ENCODE measurements at places on chromosomes 4 and X.

DNA sequence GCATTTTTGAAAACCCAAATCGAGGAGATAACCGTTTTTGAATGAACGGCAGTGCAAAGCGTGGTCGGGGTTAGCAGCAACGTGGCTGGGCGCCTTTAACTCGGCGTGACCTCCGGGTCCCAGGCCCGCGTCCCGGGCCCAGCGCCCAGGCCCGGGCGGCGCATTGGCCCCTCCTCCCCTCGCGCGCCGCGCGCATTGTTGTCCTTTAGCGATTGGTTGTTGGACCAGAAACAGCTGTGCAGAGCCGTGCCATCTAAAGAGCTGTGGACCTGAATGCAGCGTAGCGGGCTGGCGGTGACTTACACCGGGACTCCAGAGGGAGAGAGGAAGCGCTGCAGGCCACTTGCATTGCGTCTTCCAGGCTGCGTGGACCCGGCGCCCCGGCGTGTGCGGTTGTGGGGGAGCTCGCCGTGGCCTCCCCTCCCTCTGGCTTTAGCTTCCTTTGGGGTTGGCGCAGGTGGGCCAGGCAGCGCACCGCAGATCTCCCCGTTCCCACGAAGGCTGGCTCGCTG lies at the start of gene STOX2:
TSS of gene STOX2 (plus strand) at position 227 of the 512 bp plus-strand sequence. CDS start 1,484 bp downstream, outside the sequence.
- DNase-seq: peak; percentile 80

DNA sequence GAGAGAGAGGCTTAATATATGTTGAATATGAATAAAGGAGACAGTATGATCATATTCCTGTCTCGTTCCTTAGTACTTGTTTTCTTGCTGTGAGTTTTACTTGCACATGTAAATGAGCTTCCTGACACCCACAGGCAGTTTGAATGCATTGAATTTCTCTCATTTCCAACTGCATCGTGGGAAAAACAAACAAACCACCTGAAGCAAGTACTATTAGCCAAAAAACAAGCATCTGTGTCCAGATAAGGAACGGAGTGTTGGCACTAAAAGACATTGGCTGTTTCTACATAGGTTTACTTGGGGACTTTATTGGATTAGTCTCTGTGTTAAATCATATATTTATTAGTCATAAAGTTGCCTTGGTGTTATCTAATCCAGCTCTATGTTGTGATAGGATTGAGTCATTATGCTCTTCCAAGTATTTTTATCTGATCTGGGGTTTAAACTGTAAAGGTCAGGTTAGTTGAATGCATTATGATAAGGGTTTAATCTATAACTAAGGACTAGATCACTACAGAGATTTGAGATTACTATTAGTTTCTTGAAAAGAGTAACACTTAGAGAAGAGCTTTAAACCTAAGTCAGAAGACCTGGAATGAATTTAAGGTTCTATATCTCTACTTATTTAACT lies 339.0 kb upstream of the SPANXN4 start:
- DNase-seq: no peak

DNA sequence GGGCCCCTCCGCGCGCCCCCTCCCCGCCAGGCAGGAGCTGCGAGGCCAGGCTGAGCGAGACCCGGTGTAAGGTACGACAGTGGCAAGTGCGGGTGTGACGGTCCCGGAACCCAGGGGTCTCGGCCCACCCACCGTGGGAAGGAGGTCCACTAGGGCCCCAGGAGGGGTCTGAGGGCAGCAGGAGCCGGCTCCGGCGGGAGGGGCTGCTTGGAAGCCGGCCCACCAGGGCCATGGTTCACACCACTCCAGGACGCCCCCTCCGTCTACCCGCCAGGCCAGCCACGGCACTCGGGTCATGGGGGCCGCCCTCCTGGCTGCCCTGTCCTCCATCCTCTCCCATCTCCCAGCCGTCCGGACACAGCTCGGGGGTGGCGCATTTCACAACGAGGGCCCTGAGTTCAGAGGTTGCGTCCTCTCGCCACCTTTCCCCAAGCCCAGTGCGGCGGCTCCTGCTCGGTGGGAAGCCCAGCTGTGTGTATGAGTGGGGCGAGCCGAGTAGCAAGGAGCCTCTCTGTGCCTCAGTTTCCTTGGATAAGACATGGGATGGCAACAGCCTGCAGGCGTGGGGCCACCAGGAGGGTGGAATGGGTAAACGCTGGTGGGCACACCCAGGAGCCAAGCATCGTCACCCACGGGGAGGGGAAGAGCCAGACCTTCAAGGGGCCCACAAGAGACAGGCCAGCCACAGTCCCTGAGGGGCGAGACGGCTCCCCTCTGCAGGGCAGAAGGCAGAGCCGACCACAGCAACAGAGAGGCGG lies 81.3 kb downstream of the FAM53A start:
- DNase-seq: no peak

DNA sequence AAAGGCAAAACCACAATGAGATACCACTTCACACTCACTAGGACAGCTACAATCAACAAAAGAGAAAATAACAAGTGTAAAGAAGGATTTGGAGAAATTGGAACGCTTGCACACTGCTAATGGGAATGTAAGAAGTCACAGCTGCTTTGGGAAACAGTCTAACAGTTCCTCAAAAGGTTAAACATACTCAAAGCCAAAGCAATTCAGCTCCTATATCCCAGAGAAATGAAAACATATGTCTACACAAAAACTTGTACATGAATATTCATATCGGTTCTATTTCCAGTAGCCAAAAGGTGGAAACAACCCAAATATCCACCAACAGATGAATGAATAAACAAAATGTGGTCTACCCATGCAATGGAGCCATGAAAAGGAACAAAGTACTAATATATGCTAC lies 64.0 kb downstream of the TEC start:
- no peak for DNase-seq

DNA sequence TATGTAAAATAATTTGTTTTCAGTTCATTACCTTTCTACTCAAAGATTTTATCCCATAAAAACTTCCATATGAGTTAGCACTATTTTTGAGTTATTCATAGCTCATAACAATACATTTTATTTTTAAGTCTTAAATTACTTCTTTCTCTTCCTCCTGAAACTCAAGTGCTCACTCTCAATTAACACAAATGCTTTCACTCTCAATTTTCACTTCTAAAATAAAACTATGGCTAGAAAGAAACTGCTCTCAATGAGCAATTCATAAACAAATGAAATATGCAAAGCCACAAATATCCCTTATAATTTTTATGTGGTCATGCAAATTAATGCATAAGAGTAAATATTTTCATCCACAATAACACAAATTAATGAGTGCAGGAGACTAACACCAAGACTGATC lies 38.8 kb downstream of the MAML3 start:
- no peak for DNase-seq

GRCh38 chr4:59973492-59973891 lies 1226.6 kb upstream of the ADGRL3 start:
- DNase-seq: no peak

- peak; percentile 59 for DNase-seq
Measured at GRCh38 chr4:76305971-76306881, at the start of gene STBD1. STBD1 (plus strand) TSS chr4:76306733; CDS start chr4:76306770, 37 bp downstream.

- DNase-seq: peak; percentile 87
Measured at GRCh38 chr4:168631241-168632162, 134.7 kb downstream of the PALLD start.

GRCh38 chr4:126603825-126604224 lies 1028.9 kb upstream of the INTU start:
- no peak for DNase-seq

DNA sequence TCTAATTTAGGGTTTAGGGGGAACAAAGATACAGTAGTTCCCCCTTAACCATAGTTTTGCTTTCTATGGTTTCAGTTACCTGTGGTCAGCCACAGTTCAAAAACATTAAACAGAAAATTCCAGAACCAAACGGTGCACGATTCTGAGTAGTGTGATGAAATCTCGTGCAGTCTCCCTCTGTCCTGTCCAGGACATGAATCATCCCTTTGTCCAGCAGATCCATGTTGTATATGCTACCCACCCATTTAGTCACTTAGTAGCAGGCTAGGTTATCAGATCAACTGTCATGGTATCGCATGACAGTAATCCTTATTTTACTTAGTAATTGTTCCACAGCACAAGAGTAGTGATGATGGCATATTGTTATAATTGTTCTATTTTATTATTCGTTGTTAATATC lies 556.1 kb downstream of the IL1RAPL1 start:
- no peak for DNase-seq

DNA sequence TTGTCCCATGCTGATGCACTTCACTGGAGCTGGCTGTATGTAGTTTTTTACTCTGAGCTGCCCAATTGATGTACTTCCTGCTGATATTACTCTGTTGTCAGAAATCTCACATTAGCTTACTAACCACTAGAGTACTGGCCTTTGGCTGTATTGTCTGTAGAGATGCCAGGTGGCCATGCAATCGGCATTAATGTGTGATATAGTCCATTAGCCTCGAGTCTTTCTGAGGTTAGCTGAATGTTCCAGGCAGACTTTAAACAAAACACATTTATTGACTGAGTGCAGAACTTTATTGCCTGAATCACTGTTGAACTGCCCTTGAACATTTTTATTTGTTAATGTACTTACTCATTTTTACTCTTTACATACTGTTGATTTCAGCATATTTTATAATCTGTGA lies 335.2 kb downstream of the PCDH10 start:
- no peak for DNase-seq

DNA sequence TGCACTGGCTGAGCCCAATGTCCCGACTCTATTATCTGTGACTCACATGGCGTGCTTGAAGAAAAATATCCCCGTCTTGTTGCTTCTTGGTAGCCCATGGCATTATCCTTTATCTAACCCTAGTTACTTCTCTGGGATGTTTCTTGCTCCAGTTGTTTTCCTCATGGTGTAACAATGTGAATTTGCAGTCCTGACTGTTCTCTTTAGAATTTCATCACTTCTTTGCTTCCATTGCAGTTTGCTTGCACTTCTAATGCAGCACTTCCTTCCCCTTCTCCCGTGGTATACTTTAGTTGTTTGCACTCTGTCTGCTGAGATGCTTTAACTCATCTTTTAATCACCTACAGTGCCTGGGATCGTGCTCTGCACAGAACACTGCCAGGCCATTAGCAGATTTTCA lies 126.9 kb downstream of the MAML3 start:
- DNase-seq: no peak

- no peak for DNase-seq
Measured at GRCh38 chr4:136740326-136740725, 792.0 kb downstream of the PCDH18 start.

DNA sequence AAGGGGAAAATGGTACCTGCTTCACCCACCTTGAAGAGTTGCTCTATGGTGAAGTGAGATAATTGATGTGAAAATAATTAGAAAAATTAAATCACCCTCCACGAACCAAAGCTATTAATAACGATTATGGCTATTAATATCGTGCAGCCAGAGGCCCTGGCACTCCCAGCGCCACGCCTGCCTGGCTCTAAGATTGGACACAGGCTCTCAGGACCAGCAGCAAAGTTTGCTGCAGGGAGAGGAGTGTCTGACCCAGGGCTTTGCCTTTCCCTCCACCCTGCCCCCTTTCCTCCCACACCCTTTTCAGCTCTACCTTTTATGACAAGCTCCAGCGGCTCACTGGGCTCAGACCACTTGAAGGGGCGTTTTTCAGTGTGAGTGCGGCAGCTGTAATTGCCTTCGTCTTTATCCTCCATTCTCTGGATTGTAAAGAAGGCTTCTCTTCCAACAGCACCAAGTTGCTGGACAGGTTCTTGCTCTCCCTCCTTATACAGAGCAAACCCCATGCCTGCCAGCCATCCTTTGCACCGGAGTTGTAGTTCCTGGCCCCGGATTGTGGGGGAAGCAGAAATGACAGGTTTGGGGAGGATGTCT lies 11.5 kb downstream of the IGSF1 start:
- DNase-seq: no peak

DNA sequence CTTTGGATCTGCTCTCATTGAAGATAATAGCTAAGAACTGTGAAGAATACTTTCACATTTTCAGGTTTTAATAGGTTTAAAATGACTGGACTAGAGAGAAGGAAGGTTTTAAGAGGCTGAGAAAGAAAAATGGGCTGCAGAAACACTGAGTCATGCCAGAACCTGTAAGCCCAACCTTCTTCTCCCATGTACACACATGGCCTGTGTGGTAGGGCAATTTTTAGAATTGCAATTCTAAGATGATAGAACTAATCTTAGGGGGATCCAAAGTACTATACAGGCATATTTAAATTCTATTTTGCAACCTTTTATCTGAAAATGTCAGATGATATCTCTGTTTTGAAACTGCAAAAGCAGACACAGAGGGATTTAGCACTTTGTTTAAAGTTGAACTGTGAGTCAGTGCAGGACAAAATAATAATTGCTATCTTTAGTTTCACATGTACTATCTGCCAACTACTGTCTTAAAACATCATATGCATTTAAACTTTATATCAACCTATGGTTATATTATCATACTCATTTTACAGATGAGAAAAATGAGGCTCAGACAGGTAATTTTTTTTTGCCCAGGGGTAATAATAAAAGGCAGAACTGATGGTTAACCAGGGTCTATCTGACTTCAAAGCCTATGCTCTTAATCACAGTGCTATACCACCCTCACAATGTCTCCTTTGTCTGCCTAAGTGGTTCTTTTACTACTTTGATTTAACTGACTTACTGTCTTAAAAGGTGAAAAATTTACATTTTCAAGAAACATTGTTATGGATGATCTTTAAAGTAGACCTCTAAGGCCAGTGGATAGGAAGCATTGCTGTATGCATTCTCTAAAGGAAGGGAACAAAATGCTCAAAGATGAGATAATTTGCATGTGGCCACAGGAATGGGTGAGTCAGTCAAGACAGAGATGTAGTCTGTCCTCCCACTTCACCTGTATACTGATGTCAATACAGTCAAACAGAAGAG lies 4.3 kb downstream of the TMPRSS11E start:
- DNase-seq: no peak

- no peak for DNase-seq
Measured at GRCh38 chr4:55838356-55838755, 15.1 kb upstream of the EXOC1 start.

Data from hindlimb muscle (tissue), 1 donor.